ENCODE measurements at places on chromosomes 3 and 15.

GRCh38 chr3:152289708-152290107 is 21.0 kb downstream of the MBNL1 start:
- H3K4me1 ChIP-seq = no peaks in the 10 kb centered on the region
- H3K4me3 ChIP-seq = no peak overlapping the region
- DNase-seq = no peak
- no peaks in the 10 kb centered on the region for H3K36me3 ChIP-seq

- H3K27ac ChIP-seq = no peak overlapping the region
- no peaks in the 10 kb centered on the region for H3K4me1 ChIP-seq
- no peaks in the 10 kb centered on the region for H3K36me3 ChIP-seq
- DNase-seq = no peak
- H3K27me3 ChIP-seq = no peaks in the 10 kb centered on the region
Measured at GRCh38 chr15:66860844-66861243, 158.8 kb downstream of the SMAD6 start.

DNA sequence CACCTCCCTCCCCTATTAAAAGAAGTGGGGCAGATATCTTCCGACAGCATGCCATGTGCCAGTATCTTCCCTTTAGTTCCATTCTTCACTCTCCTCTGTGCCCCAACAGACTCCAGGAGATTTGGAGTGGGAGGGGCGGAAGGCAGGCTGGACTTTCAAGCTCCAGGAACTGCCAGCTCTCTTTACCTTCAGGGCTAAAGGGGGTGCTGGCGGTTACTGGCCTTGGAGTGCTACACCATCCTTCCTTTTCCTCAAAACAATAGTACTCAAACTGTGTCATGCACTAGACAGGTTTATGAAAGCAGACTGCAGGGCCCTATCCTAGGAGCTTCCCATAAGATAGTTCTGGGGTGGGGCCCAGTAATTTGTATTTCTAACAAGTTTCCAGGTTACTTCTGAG is 6.0 kb downstream of the LINS1 start:
- H3K27ac ChIP-seq = no peak overlapping the region
- H3K4me1 ChIP-seq = peaks cover 6% of the 10 kb centered on the region
- DNase-seq = no peak
- no peaks in the 10 kb centered on the region for H3K27me3 ChIP-seq
- H3K4me3 ChIP-seq = no peak overlapping the region
- H3K36me3 ChIP-seq = no peaks in the 10 kb centered on the region

GRCh38 chr3:169666376-169667165 is 3.1 kb upstream of the MECOM start:
- no peak overlapping the region for H3K27ac ChIP-seq
- H3K4me1 ChIP-seq = peaks cover 10% of the 10 kb centered on the region
- no peaks in the 10 kb centered on the region for H3K36me3 ChIP-seq
- H3K27me3 ChIP-seq = peaks cover 69% of the 10 kb centered on the region

DNA sequence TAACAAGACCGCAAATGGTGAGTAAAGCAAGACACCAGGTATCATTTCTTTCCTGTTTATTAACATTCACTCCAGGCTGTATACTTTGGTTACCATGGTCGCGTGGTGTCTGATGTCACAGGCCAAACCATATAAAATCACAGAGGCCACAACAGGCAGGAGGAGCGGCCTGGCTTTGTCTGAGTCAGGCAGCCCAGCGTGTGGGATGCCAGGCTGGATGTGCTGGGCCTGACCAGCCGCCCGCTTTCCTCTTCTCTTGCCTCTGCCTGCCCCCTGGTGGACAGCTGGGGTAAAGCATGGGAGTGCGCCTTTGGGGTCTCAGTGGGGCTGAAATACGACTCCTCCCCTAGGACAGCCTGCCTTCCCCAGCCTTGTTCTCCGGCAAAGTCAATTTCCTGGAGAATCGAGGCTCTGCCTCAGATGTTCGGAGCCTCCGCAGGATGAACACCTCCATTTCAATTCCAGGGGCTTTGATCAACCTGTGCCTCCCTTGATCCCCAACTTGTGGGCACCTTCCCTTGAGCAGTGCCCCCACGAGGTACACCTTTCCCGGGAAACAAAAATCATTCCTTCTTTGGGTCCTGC is 78.2 kb downstream of the CCNL1 start:
- DNase-seq = peak; percentile 95
- no peaks in the 10 kb centered on the region for H3K27me3 ChIP-seq
- H3K4me1 ChIP-seq = peaks cover 4% of the 10 kb centered on the region
- no peaks in the 10 kb centered on the region for H3K36me3 ChIP-seq
- H3K4me3 ChIP-seq = no peak overlapping the region

- no peaks in the 10 kb centered on the region for H3K4me1 ChIP-seq
- DNase-seq = no peak
- no peaks in the 10 kb centered on the region for H3K36me3 ChIP-seq
- H3K27me3 ChIP-seq = no peaks in the 10 kb centered on the region
- no peak overlapping the region for H3K27ac ChIP-seq
- H3K4me3 ChIP-seq = no peak overlapping the region
Measured at GRCh38 chr3:169901453-169901852, 9.9 kb upstream of the SAMD7 start.

- no peaks in the 10 kb centered on the region for H3K36me3 ChIP-seq
- no peak overlapping the region for H3K27ac ChIP-seq
- no peak for DNase-seq
- H3K27me3 ChIP-seq = peaks cover 4% of the 10 kb centered on the region
- H3K4me3 ChIP-seq = no peak overlapping the region
Measured at GRCh38 chr15:37888356-37888755, 46.1 kb upstream of the TMCO5A start.

- peaks cover 2% of the 10 kb centered on the region for H3K4me1 ChIP-seq
- no peaks in the 10 kb centered on the region for H3K27me3 ChIP-seq
- no peak overlapping the region for H3K27ac ChIP-seq
- H3K4me3 ChIP-seq = no peak overlapping the region
Measured at GRCh38 chr3:18630295-18630694, 205.2 kb upstream of the SATB1 start.

DNA sequence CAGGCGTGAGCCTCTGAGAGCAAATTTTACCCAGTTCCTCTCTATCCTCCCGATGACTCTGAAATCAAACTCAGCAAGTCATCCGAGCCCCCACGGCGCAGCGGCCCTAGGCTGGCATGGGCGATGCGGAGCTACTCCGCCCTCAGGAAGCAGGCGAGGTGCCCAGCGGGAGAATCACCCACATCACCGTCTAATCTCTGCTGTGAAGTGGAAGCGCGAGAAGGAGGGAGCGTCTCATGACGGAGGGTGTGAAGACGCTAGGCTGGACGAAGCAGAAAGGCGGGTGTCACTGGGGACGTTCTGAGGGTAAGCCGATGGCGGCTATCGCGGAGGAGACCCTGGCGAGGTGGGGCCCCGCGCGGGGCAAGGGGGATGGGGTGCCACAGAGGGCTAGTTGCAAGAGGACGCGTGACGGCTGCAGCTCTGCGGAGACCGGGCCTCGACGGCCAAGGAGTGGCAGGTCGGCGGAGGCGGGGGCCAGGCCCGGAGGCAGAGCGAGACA is 9.1 kb upstream of the GNAI2 start:
- H3K4me3 ChIP-seq = peak overlapping the region; percentile 40
- H3K27me3 ChIP-seq = no peaks in the 10 kb centered on the region
- H3K4me1 ChIP-seq = peaks cover 17% of the 10 kb centered on the region
- H3K36me3 ChIP-seq = no peaks in the 10 kb centered on the region
- DNase-seq = no peak
- H3K27ac ChIP-seq = peak overlapping the region; percentile 73

- H3K27me3 ChIP-seq = no peaks in the 10 kb centered on the region
- H3K4me3 ChIP-seq = no peak overlapping the region
- H3K4me1 ChIP-seq = no peaks in the 10 kb centered on the region
- DNase-seq = peak; percentile 13
- H3K27ac ChIP-seq = no peak overlapping the region
- no peaks in the 10 kb centered on the region for H3K36me3 ChIP-seq
Measured at GRCh38 chr3:30747771-30748281, 141.4 kb downstream of the TGFBR2 start.

DNA sequence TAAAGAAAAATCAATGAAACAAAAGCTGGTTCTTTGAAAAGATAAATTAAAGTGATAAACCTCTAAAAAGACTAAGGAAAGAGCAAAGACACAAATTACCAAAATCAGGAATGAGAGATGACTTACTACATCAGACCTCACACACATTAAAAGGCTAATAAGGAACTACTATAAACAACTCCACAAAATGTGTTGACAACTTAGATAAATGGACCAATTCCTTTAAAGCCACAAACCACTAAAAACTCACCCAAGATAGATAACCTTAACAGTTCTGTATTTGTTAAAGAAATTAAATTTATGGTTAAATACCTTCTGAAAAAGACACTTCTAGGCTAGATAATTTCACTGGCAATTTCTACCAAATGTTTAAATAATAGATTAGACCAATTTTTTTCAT is 170.4 kb downstream of the SMAD6 start:
- no peak for DNase-seq
- H3K27me3 ChIP-seq = no peaks in the 10 kb centered on the region
- H3K4me3 ChIP-seq = no peak overlapping the region

DNA sequence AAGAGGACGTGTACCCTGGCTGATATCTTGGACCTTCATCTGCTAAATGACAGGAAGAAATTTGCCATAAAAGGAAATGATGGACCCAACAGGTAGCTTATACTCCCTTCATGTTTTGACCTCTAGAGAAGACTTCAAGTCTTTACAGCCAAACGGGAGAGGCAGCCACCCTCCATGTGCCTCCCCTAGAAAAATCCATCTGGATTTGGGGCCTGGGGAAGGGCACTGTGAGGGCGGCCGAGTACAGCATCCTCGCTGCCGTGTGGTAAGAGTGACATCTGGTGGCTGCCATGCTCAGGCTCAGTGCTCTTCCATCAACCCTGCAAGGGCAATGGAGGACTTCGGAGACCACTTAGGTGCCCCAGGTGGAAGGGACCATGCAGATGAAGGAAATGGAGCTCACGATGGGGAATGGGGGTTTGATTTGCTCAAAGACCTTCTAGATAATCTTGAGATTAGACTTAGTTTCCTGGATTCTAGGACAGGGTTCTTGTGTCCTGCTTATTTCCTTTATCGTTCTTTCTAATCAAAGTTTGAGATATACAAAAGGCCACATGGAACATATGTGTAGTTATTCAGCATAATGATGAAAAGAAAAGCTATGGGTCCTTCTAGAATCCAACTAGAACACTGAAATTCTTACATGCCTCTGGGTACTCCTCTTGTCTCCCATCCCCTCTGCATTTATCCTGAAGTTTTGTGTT is 44.4 kb downstream of the AQP9 start:
- H3K36me3 ChIP-seq = no peaks in the 10 kb centered on the region
- DNase-seq = peak; percentile 69
- no peaks in the 10 kb centered on the region for H3K4me1 ChIP-seq
- no peak overlapping the region for H3K27ac ChIP-seq

- no peaks in the 10 kb centered on the region for H3K27me3 ChIP-seq
- no peak for DNase-seq
- no peaks in the 10 kb centered on the region for H3K4me1 ChIP-seq
- H3K4me3 ChIP-seq = no peak overlapping the region
- H3K27ac ChIP-seq = no peak overlapping the region
Measured at GRCh38 chr3:79310016-79310415, 457.8 kb downstream of the ROBO1 start.

- H3K4me1 ChIP-seq = no peaks in the 10 kb centered on the region
- no peaks in the 10 kb centered on the region for H3K36me3 ChIP-seq
- no peak for DNase-seq
- no peaks in the 10 kb centered on the region for H3K27me3 ChIP-seq
Measured at GRCh38 chr3:49701388-49702077, 12.2 kb downstream of the RNF123 start.

DNA sequence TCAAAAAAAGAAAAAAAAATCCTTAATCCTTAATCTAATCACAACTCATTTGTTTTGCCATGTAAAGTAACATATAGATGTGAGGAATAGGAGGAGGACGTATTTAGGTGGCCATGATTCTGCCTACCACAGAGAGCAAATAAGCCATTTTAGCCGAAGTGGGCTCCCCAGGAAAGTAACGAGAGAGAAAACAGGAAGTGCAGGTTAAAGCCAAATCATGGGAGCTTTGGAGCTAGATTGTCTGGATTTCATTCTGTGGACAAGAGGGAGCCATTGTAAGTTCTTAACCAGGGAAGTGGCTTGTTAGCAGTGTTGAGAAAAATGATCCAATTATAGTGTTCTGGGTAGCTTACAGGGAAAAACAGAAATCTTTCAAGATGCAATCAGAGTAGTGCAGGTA is 9.4 kb downstream of the TMOD2 start:
- H3K36me3 ChIP-seq = no peaks in the 10 kb centered on the region
- no peaks in the 10 kb centered on the region for H3K4me1 ChIP-seq
- H3K27me3 ChIP-seq = no peaks in the 10 kb centered on the region
- H3K4me3 ChIP-seq = no peak overlapping the region
- no peak for DNase-seq

DNA sequence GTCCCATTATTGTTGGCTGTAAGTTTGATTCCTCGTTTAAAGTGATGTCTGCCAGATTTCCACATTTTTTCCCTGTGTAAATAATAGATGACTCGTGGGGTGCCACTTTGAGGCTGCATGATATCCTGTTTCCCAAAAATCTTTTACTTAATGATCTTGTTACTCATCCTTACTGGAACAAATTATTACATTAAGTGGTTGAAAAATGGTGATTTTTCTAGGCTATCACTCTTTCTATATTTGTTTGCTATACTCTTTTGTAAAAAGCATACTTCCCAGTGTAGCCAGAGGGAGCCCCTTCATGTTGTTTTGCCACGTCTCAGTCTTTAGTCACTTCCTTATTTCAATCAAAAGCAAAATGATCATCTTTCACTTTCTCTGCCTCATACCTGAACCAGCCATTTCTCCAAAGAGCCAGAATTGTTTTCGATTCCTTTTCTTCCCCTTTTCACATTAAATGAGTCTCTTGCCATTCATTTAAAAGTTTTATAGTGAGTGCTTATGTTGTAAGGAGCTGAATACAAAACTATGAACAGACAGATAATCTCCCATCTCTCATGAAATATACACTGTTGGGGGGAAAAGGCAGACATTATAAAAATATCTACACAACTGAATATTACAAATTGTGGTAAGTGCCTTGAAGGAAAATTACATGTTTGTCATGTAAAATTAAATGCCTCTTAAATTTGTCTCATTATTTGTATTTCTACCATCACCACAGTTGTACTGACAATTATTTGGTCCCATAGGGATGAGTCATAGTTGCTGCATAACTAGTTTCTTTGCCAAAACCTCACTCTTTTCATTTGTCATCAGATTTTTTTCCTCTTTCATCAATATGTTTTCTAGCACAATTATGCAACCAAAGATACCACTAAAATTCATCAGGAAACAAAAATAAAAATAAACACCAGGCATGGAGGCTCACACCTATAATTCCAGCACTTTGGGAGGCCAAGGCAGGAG is 41.5 kb downstream of the ADGRG7 start:
- H3K36me3 ChIP-seq = no peaks in the 10 kb centered on the region
- H3K27me3 ChIP-seq = no peaks in the 10 kb centered on the region
- no peaks in the 10 kb centered on the region for H3K4me1 ChIP-seq
- H3K4me3 ChIP-seq = no peak overlapping the region
- H3K27ac ChIP-seq = no peak overlapping the region
- DNase-seq = no peak

All from hepatocyte (in vitro differentiated cells).